Vagina (tissue), 2 donors: ENCODE measurements at places on chromosomes 2 and 18. TPM values are rescaled to one million over a fixed set of nuclear protein-coding genes. Genes with fewer than 3 reads are reported as not detected.

DNA sequence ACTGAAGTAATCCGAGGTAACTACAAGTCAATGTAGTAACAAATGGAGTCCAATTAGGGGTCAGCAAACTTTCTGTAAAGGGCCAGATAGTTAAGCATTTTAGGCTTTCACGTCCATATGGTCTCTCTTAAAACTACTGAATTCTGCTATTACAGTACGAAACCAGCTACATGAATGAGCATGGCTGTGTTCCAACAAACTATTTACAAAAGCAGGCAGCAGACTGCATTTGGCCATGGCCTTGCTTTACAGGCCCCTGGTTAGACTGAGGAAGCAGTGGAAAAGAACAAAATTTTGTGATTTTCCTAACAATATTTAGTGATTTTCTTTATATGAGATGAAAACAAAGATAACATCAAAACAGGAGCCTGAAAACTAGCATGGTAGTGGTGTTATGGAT, 64.0 kb downstream of the RTN4 start:
- no peak for DNase-seq

- DNase-seq, result no peak
Measured at GRCh38 chr2:186862869-186863709, 14.1 kb upstream of the ZSWIM2 start.

- DNase-seq, result no peak
Measured at GRCh38 chr18:44730803-44731529, 50.3 kb downstream of the SETBP1 start.

- no peak for DNase-seq
Measured at GRCh38 chr2:169512525-169512924, 3.0 kb downstream of the KLHL41 start.

DNA sequence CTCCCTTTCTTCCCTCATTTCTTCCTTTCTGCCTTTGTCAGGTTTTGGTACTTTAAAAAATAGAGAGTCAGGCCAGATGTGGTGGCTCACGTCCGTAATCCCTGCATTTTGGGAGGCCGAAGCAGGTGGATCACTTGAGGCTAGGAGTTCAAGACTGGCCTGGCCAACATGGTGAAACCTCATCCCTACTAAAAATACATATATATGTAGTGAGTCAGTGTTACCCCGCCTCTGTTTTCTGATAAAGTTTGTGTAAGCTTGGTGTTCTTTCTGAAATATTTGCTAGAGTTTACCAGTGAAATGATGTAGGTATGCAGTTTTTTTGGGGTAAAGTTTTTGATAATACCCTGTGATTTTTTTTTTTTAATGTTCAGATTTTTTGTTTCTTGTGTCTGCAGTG, 58.8 kb downstream of the DGKD start:
- no peak for DNase-seq

DNA sequence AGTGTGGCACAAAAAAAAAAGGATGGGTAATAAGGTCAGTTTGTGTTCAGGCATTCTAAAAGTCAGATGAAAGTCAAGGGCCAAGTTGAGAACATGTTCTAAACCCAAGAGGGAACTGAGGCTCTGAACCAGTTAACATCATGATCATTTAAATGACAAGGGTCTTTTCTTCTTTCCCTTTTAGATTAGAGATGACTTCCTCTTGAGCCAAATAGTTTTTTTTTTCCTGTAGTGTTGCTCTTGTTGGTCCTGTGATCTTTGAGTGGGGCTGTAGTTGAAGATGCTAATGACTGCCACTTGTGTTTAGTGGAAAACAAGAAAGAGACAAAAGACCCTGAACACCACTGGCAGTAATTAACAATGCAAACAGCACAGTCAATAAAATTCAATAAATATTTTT, 482.7 kb upstream of the SYT4 start:
- no peak for DNase-seq

DNA sequence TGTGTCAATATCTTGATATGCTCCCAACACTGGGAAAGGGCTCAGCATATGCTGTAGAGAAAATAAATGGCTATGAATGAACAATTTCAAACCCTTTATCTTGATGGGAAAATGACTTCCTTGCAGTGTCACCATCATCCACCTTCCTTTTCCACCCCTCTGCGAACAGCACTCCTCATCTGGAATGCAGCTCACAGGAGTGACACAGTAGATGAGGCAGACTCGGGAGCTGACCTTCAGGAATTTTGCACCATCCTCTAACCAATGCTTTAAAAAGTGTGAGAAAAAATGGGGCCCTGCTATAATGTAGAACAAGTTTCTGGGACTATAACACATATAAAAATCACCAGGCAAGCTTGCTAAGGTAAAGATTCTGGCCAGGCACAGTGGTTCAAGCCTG, 41.3 kb upstream of the YPEL5 start:
- no peak for DNase-seq

DNA sequence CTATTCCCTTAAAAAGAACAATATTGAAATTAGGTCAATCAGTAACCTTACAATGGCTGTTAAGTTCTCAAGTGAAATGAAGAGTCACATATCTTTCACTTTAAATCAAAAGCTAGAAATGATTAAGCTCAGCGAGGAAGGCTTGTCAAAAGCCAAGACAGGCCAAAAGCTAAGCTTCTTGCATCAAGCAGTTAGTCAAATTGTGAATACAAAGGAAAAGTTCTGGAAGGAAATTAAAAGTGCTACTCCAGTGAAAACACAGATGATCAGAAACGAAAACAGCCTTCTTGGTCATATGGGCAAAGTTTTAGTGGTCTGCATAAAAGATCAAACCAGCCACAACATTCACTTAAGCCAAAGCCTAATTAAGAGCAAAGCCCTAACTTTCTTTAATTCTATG, 402.6 kb upstream of the ZEB2 start:
- no peak for DNase-seq

- no peak for DNase-seq
Measured at GRCh38 chr2:47264143-47264542, 109.0 kb upstream of the STPG4 start.

DNA sequence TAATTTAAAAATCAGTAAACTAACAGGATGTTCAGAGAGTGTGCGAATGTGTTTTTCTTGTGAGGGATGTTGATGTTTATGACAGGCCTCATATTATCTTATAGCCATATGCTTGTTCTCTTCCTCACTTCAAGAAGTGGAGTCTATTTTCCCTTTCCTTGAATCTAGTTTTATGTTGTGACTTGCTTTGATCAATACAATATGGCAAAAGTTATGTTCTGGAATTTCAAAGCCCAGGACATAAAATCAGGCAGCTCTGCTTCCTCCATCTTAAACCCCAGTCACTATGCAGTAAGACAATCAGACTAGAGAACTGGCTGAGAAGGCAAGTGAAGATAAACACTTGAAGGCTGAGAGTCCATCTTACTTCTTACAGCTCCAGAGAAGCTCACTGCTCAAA, 585.1 kb upstream of the NETO1 start:
- DNase-seq, result no peak

- no peak for DNase-seq
Measured at GRCh38 chr18:10453261-10453805, 1.1 kb upstream of the APCDD1 start.

DNA sequence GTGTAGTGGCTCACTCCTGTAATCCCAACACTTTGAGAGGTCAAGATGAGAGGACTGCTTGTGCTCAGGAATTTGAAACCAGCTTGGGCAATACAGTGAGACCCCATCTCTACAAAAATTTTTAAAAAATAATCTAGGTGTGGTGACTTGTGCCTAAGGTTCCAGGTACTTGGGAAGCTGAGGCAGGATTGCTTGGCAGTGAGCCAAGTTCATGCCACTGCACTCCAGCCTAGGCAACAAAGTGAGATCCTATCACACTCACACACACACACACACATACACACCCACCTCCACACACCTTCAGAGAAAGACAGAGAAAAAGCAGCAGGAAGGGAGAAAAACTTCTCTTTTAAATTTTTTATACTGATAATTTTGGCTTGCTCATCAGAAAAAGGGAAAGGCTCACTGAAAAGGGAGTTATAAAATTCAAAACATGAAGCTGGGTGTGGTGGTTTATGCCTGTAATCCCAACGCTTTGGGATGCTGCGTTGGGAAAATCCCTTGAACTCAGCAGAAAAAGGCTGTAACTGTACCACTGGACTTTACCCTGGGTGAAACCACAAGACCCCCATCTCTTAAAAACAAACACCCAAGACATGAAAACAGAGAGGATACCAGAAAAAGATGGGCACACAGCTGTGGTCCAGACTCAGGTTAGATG, 25.7 kb downstream of the FAM168B start:
- no peak for DNase-seq

- DNase-seq, result no peak
Measured at GRCh38 chr2:199381531-199381930, 76.2 kb downstream of the SATB2 start.

GRCh38 chr18:57859314-57859713, 56.2 kb upstream of the ATP8B1 start:
- DNase-seq, result no peak

The REEP1 gene
- 13.5 TPM for total RNA-seq

The AOX1 gene
- 84.5 TPM for total RNA-seq

The FAM161A gene
- total RNA-seq, result 2.5 TPM

The TUBA3D gene
- 0.74 TPM for total RNA-seq

The ID2 gene
- 378 TPM for total RNA-seq

The SIGLEC15 gene
- not detected for total RNA-seq

The GALNT3 gene
- total RNA-seq, result 7.4 TPM

The SCYGR4 gene
- not detected for total RNA-seq
